ENCODE measurements at places on chromosomes 2 and 18.

DNA sequence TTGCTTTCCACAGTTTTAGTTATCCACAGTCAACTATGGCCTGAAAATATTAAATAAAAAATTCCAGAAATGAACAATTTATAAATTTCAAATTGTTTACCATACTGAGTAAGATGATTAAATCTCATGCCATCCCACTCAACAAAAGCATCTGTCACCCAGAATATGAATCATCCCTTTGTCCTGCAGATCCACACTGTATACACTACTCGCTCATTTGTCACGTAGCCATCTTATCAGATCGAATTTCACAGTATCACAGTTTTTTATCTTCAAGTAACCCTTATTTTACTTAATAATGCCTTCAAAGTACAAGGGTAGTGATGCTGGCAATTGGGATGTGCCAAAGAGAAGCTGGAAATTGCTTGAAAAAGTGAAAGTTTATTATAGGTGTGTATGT lies 291.8 kb upstream of the LRATD1 start:
- no peak for DNase-seq

- no peak for DNase-seq
Measured at GRCh38 chr2:235618039-235618438, 124.2 kb downstream of the AGAP1 start.

GRCh38 chr2:190882411-190882766 lies 1.8 kb downstream of the GLS start:
- no peak for DNase-seq

DNA sequence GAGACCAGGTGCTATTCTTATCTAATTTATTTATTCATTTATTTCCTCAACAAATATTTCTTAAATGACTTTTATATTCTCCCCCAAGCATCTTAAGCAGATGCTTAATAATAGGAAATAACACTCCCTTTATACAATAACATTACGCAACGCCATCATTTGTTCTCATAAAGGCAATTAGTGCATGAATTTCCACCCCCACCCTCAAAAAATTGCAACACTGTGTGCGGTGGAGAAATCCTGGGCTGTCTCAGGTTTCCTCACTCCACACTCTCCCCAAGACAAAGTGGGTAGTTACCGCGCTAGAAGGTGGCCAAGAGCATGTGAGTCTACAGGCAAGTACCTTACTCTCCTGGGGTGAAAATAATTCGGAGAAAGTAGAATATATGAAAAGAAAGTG lies 37.0 kb upstream of the CTDP1 start:
- no peak for DNase-seq

- DNase-seq, result no peak
Measured at GRCh38 chr18:25759111-25759510, 331.3 kb downstream of the SS18 start.

Data from iPS DF 19.7 (cell line).